ENCODE measurements at places on chromosomes 7 and 10.

DNA sequence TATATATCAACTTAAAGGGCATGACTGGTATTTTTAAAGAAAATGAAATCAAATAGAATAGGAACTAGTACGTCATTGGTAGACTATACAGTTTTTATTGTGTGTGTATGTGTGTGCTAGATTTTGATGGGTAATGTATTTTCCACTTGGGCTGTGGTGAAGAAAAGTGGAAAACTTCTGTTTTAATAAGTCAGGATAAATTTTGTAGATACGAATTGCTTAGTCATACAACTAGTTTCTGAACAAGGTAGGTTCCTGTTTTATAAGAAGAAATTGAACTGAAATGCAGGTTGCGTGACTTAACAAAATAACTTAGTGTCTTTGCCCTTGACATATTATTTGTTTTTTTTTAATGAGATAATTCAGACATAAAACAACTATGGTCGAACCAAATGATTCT lies 24.3 kb downstream of the UBN2 start:
- no peak for DNase-seq

- DNase-seq = no peak
Observed at GRCh38 chr7:149468208-149468607, 7.3 kb upstream of the ZNF777 start.

- DNase-seq = no peak
Observed at GRCh38 chr10:33193701-33194521, 140.6 kb downstream of the NRP1 start.

- no peak for DNase-seq
Observed at GRCh38 chr10:111146025-111146640, 69.3 kb downstream of the ADRA2A start.

DNA sequence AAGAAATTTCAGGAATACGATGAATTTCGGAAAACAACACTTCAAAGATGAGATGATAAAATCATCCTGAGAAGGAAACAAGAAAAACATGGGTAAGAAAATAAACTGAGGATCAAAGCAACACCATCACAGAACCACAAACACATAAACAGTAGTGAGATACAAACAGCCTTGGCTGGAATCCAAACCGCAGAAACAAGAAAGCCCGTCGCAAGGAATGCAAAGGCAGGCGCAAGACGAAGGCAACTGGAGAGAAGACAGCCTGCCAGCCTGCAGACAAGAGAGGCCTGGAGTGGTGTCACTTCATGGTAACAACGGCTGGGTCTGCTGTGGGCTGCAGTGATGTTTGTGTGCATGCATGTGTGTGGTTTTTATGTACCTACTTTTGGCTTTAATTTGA lies 61.8 kb upstream of the DRGX start:
- DNase-seq = no peak

DNA sequence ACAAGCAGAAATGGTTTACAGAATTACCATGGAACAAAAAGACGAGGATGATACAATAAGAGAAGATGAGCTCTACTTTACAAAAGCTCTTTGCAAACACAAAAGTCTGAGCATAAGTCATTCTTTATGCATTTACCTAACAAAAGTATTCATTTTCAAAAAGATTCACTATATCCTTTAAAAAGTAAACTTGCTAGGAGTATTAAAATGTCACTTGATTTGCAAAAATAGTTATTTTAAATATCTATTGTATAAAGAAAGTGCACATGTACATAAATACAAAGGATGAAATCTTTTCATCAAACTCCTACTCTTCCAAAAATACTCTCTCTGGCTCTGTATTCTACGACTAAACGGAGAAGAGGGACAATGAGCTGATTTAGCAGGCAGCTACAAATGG lies 146.4 kb upstream of the STEAP1 start:
- no peak for DNase-seq

GRCh38 chr7:159122276-159122675 lies 22.4 kb downstream of the VIPR2 start:
- DNase-seq = no peak

- no peak for DNase-seq
Observed at GRCh38 chr7:146557971-146558469, 441.4 kb downstream of the CNTNAP2 start.

GRCh38 chr7:18684916-18685315 lies 189.4 kb downstream of the HDAC9 start:
- no peak for DNase-seq

DNA sequence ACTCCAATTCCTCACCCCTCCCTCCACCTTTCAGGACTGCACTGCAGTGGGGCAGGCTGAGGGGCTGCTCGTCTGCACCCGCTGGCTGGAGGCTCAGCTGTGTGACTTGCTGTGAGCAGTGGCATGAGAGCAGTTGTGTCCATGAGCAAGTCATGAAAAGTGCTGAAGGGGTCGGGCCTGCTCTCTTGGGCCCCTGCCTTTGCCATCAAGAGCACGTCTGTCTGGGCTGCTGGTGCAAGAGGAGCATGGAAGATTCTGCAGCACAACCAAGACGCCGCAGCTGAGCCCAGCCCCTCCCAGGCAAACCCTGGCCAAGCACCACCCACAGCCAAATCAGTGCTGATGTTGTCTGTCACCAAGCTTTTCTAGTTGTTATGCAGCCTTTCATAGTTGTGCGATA lies 284.3 kb downstream of the TCERG1L start:
- DNase-seq = no peak

DNA sequence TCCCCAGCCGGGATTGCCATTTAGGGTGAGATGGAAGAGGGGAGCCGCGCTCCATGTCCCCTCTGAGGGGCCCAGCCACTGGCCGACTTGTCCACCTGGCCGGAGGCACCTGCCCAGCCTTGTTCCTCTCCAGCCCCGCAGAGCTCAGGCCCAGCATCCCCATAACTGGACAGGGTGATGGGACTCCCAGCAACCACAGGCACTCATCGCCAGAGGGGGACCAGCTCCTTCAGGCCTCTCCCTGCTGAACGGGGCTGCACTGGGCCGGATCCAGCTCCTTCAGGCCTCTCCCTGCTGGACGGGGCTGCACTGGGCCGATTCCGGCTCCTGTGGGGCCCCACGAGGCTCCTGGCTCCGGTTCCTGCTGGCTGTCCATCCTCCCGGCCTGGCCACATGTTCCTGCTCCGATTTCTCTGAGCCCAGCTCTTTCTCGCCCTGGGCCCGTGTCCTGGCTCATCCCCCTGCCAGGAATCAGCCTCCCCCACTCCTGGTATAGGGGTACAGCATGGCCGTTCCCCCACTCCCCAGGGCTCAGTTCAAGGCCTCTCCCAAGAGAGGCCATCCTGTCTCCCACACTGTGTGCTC lies 56.1 kb upstream of the ADGRA1 start:
- DNase-seq = no peak

DNA sequence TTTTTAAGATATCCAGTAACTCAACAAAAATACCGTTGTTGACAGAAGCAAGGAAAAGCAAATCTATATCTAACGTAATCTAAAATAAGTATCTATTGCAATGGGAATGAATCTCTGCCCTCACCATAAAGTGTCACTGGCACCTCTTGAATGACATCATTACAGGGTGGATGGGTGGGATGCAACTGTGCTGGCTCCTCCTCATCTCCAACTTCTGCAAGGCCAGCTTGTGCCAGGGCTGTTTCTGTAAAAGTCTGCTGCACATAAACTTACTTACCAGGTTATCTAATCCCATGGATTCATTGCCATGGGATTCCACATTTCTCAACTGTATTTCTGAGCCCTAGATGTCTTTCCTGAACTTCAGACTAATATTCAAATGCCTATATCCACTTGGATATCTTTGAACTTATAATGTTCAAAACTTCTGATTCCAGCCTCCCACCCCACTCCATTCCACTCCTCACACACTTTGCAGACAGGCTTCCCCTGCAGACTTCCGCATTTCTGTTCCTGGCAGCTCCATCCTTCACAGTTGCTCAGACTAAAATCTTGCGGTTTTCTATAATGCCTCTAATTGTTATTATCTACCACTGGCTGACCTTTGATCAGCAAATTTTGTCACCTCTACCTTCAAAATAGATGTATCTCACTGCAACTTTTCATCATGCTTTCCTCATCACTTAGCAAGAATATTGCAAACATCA lies 10.7 kb downstream of the FGL2 start:
- DNase-seq = no peak

- no peak for DNase-seq
Observed at GRCh38 chr7:11969643-11970042, 137.6 kb upstream of the THSD7A start.

- DNase-seq = no peak
Observed at GRCh38 chr7:4815609-4816418, 40.4 kb downstream of the AP5Z1 start.
